Smooth muscle cell of the brain vasculature (primary cell): ENCODE measurements at places on chromosomes 5 and 9.

GRCh38 chr9:112861638-112862555 lies 28.8 kb downstream of the SLC46A2 start:
- no peak for DNase-seq

GRCh38 chr5:102532123-102532522 lies 33.3 kb upstream of the SLCO6A1 start:
- DNase-seq = no peak

DNA sequence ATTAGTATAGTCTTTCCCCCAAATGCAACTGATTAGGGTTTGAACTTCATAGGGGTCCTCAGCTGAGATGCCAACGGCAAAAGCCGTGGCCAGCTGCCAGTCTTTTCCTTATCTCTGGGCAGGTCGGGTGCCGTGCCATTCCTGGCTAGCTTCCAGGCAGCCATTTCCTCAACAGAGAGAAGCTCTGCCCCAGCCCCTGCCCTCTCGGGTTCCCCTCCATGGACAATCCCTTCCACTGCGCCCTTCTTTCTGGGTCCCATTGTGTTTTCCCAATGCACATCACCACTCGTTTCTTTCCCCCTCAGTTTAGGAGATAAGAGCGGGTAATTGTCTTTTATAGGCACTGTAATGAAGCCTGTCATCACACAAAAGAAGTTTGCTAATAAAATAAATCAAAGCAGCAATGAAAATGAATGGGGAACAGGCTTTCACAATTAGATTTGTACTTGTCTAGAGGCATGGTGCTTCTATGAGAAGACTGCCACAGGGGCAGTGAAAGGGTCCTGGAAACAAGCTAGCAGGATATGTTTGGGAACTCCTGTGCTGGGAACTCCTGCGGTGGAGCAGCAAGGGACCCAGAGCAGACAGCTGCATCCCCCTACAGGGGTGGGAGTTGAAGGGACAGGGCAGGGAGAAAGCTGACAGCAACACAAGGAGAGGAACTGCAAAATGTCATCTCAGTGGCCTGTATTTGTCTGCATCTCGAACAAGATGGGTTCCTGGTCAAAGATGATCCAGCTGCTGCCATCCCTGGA lies 48.0 kb upstream of the SAP30L start:
- DNase-seq = no peak

DNA sequence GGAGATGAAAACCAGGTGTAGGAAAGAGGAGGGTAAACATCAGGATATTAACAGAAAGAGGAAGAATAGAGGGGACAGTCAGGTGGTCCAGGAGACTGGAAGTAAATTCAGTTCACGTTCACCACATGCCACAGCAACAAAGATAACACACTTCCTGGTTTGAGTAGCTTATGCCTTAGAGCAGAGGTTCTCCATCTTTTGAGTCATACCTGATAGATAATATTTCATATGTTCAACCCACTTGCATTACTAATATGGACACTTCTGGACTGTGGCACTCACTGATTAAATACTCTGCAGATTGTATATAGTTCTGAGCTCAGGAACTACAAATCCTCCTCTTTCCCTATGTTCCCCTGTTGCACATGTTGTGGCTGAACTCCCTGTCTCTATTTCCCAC lies 179.9 kb upstream of the NR3C1 start:
- DNase-seq = no peak

GRCh38 chr5:80403782-80404181 lies 4.1 kb upstream of the ZFYVE16 start:
- no peak for DNase-seq

DNA sequence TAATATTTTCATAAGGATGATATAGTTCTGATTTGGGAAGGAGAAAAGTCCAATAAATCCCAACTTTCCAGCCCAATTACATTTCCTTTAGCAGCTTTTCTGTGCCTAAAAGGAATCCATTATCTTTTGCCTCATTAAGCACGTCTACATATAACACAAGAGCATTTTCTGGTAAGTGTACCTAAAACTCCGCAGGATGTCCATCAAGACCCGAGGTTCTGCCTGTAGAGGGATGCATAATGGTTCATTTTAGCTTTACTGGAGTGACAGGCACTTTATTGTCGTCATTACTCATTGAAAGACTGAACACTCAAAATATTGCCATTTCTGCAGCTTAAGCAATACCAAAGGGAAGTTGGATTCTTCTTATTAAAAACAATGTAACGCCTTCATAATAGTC lies 669.0 kb downstream of the PRELID2 start:
- no peak for DNase-seq

DNA sequence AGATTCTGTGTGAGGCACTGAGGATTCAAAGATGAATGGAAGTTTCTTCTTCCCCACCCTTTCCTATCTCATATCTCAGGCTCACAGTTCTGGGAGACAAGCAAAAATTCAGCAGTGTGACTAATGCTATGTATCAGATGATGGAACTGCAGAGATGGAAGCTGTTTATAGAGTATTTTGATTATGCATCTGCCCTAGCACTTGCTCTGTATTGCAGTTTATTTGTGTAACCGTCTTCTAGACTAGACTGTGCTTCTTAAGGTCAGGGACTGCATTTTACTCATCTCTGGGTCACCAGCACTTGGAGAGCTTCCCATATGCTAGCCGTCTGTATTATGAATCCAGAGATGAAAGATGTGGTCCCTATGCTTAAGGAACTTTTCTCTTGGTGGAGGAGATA lies 12.6 kb downstream of the CAVIN4 start:
- no peak for DNase-seq

- no peak for DNase-seq
Observed at GRCh38 chr9:128683340-128684064, 5.5 kb upstream of the SET start.

DNA sequence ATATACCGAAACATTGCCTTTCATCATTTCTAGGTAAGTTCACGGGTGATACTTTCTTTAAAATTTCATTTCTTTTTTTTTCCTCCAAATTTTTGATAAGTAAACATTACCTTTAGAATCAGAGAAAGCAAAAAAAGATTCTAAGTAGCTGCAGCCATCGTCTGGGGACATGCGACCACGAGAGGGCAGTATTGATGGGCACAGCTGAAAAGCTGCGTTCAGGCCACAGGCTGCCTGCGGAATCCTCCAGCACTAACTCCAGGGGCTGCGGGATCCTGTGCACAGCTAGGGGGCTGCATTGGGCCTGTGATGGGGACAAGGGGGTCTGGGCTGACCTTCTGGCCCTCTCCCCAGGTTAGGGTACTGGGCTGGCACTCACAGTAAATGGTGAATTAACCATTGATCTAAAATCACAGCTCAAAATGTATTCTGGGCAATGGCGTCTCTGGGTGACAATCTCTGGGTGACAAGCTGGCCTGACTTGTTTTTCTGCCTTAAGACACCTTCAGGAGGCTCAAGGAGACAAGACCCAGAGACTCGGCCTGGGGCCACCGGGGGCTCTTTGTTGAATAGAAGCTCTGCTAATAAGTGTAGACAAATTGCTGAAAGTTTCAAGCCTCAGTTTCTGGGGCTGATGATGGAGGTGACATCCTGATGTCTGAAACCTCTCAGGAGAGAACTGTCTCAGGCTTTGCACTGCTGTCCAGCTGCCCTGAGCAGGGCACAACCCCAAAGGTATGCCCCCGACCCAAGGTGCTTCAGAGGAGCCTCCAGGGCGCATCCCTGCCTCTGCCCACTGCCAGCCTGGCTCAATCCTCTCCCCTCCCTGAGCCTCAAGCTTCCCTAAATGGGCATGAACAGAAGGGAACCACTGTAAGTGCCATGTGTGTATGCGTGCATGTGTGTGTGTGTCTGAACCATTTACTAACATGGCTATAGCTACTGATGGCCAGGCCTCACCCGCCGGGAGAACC lies 44.3 kb upstream of the SARDH start:
- peak; percentile 33 for DNase-seq

DNA sequence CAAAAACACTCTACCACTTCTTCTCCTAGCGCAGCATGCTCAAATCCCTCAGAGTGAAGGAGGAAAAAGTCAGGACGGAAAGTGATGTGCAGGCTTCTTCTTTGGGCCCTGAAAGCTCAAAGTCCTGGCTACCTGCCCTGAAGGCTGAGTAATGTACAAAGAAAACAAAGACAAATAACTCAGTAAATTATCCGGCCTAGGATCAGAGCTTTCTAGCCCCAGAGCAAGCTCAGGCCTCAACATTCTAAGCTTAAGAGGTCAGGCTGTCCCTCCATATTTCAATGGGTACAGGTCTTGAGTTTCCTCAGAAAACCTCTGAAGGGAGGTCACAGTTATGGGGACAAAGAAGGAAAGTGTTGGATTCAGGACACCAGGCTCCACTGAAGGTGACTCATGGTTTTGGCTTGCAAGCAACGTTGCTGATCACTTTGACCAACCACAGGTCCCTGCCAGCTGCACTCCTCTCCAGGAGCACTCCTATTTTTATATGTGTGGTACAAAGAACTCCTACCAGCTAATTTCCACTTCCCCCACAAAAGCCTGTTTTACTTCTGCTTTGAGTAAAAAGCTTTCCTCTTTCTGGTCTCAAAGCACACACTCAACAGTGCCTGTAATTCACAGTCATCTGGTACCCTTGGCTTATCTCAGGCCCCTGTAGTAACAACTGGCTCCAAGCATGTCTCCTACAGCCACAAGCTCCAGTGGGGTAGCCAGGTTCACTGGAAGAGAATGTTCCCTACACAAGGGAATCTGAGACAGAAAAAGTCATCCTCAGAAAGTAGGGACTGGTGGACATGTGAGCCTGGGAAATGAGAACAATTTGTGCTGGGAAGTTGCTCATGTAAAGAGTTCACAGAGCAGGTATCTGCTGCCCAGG lies 115.7 kb downstream of the UGCG start:
- peak; percentile 86 for DNase-seq

DNA sequence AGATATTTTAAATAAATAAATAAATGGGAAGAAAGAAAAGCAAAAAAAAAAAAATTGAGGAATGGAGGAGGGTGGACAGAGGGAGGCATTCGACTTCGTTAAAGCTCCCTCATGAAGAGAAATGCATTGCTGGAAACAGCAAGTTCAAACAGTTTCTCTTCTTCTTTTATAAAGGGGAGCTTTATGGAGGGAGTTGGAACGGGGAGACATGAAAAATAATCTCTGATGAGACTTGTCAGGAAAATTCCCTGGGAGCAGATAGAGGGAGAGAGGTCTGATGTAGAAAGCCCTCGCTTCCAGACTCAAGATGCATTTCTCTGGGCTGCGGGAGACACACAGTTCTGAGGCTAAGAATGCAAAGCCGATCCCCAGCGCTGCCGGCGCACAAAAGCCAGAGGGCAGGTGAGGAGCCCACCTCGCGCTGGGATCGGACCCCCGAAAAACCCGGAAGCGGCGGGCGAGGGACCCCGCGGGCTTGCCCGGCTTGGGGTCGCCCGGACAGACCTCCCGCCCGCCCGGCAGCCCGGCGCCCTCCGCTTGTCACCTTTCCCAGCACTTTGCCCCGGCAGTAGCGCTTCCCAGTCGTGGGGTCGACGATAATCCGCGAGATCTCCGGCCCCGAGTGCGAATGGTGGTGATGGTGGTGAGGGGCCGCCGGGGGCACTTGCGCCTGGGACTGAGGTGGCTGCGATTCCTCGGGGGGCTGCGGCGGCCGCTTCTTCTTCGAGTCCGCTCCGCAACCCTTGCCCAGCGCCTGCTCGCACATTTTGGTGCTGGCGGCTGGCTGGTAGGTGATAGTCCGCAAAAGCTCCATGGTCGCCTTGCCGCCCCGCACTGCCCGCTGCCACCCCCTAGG lies 512 bp downstream of the PLK2 start:
- peak; percentile 12 for DNase-seq

DNA sequence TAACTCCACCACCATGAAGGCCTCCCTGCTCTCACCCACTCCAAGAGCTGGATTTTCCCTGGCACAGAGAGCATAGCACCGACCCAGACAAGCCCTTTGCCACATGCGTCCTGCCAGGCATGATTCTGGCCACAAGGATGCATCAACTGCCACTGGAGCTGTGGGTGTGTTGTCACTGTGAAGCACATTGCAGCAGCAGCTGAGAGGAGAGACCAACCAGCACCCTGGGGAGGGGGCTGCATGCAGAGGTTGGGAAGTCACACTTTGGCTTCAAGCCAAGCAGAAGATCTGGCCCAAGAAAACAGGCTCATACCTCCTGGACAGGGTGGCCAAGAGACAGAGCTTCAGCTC lies 22.6 kb upstream of the PTGES start:
- DNase-seq = no peak

GRCh38 chr5:6596388-6596787 lies 36.5 kb downstream of the NSUN2 start:
- no peak for DNase-seq

DNA sequence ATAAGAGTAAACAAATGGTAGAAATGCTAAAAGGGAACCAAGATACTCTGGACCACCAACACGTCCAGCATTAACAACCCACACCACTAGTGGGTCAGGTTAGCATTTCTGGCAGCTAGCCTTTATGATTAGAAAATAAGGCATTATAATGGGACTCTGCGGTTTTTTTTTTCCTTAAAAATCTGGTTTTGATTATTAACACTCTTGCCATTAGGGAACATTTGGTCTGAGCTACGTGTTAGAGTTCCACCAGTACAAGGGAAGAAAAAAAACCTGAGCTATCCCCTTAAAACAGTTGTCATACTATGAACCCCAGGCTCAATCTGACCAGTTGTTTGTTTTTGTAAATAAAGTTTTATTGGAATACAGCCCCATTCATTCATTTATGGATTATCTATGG lies 110.4 kb downstream of the NTRK2 start:
- DNase-seq = no peak

DNA sequence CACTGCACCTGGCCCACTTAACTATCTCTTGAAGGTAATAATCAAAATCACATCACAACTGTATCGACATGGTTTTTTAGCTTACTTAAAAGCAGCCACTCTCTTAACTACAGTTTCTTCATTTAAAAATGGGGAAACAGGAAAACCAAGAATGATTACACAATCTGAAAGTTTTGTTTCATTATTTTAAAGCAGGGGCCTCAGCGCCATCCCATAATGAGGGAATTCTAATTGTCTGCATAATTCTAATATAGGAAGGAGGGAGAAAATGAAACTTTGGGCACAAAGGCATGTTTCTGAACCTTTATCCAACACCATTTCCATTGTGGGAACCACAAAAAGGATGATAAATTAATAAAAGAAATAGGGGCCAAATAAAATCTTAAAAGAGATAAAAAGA lies 7.6 kb downstream of the HACD4 start:
- no peak for DNase-seq

DNA sequence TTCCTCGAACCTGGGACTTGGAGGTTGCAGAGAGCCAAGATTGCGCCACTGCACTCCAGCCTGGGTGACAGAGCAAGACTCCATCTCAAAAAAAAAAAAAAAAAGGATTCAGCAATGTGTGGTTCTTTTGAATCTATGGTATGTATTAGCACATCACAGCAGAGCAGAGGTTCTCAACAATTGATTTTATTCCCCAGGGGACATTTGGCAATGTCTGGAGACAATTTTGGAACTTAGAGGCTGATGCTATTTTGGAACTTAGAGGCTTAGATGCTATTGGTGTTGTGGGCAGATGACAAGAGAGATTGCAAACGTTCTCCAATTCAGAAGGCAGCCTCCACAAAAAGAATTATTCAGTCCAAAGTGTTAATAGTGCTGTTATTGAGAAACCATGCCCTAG lies 115.2 kb downstream of the TMC1 start:
- no peak for DNase-seq

GRCh38 chr9:136538599-136539426 lies 7.0 kb downstream of the NOTCH1 start:
- DNase-seq = no peak
